NCI-H2081 (cell line): ENCODE measurements at places on chromosomes 5 and 9.
A peak's percentile ranks its signal among the peaks of the same experiment; 100 is the strongest.

- no peak for DNase-seq
Observed at GRCh38 chr9:69137311-69137710, 36.8 kb upstream of the TJP2 start.

DNA sequence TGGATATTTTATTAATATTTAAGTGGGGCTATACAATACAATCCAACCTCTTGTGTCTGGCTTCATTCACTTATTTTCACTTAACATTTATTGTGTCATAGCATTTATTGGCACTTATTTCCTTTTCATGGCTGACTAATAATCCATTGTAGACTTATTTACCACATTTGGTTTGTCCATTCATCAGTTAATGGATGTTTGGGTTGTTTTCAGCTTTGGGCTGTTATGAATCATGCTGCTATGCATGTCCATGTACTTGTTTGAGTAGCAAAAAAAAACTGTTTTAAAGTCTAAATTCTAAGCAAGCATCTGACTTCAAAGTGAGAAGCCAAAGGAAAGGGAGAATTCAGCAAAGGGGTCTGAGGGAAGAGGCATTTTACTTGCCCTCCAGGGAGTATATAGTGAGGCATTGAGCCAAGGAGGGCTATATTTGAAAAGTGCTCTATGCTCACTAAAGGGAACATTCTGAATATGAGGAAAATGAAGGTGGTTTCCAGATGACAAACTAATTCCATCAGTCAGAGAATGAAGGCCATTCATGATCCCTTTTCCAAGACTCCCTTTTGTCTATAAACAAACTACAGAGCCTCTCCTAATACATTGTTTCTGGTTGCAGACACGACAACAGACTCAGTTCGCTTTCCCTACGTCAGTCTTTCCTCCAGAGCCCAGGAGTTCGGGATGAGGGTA is 532.8 kb upstream of the KLF4 start:
- DNase-seq = no peak

DNA sequence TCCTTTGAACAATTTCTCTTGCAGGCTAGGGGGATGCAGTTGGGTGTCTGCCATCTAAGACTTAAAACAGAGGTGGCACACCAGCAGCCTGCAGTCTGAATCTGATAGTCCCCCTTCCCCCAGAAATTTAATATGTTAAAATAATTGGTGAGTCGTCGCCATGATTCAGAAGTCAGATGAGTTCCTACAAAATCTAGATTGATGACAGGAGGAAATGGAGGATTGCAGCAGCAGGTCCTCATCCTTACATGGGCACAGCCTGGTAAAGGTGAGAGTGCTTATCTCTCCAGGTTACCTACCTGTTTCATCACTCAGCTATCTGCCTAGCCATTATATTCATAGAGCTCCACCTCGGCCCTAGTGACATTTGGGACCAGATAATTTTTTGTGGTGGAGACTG is 112.3 kb downstream of the PCSK1 start:
- DNase-seq = no peak

GRCh38 chr5:5018578-5018970 is 121.6 kb upstream of the ADAMTS16 start:
- DNase-seq = no peak

DNA sequence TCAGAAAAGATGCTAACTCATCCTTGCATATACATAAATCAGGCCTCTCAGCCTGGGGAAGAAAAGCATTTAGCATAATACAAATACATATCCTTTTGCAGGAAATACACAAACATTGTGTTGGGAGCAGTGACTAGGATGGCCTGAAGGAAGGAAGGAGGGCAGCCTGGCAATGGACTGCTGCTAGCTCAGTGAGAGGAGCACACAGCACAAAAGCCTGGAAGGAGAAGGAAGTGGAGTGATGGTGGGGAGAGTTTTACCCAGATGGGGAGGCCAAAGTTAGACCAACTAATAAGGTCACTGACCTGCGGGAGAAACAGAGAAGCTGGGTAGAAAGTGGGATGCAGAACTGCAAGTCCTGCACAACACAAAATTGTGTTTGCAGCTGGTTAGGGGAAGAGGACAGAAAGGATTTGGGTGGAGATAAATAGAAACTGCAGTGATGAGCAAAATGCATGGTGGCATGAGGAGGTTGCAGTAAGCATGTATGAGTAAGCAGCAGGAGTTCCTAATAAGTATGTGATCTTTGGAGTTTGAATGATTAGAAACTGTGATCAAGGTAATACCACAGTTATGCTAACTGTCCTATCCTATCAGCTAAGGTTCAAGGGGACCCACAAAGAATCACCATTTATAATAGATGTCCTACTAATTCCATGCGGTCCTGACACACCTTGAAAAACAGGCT is 39.5 kb downstream of the SEMA6A start:
- DNase-seq = no peak

DNA sequence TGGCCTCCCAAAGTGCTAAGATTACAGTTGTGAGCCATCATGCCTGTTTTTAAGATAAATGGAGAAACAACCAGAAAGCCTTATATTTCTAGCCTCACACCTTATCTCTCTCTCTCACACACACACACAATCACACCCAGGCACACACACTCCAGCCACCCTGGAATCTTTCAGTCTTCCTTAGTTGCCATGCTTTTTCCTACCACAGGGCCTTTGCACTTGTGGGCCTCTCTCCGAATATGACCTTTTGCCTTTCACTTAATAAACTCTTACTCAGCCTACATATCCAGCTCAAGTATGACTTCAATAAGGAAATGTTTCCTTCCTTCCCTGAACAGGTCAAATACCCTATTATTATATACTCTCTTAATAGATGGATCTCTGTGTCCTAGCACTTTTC is 290.7 kb downstream of the NFIB start:
- no peak for DNase-seq

GRCh38 chr5:143707806-143708205 is 104.2 kb upstream of the HMHB1 start:
- DNase-seq = no peak

DNA sequence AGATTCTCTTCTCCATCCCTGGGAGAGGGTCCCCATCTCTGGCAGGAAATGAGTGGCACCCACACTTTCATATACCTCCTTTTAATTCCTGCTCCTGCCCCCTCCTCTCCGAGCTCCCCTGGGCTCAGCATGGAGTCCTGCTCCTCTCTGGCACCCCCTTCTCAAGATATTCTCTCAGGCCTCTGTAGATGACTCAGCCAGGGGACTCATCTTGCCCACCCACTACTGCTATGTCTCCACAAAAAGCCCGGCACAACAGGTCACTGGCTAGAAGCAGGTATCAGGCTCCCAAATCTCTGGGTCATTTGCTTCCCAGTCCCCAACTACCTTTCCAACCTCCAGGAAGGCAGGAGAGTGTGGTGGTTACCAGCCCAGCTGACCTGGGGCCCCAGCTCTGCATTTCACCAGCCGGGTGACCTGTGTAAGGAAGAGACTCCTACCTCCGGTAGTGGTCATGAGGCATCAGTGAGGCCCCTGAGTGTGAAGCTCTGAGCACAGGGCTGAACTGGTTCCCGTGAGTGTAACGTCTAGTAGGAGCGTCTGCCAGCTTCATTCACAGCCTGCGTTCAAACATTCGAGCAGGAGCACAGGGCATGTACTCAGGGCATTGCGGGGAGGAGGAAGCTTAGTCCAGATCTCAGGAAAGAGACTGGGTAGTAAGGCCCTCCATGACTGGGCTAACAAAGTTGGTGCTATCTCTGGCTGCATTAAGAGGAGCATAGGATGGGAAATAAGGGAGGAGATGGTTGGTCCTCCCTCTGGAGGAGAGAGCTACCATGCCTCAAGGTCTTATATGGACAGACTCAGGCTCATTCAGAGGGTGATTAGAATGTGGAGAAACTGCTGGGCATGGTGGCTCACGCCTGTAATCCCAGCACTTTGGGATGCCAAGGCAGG is 63.7 kb downstream of the LMX1B start:
- no peak for DNase-seq

DNA sequence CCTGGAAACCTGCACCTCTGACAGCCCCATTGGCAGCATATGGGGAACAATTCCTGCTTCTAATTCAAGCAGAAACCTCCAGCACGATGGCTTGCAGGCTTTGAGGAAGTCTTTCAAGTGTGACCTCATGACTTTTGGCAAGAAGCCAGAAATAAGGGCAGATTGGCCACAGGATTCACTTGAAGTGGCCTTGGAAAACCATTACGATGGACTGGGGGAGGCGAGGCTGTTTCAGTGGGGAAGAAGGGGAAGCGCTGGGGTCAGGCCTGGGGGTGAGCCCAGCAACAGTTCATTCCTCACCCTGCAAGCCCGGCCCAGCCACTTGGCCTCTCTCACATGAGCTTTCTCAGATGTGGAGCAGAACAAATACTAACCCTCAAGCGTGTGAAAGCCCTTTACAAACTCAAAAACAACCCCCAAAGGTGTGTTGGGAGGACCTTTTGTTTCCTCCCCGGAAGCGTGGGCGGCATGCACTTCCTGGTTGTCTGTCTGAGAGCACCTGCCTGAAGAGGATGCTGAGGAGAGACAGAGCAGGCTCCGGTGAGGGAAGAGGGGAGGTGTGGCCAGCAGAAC is 26.9 kb upstream of the EEIG1 start:
- DNase-seq = peak; percentile 14

DNA sequence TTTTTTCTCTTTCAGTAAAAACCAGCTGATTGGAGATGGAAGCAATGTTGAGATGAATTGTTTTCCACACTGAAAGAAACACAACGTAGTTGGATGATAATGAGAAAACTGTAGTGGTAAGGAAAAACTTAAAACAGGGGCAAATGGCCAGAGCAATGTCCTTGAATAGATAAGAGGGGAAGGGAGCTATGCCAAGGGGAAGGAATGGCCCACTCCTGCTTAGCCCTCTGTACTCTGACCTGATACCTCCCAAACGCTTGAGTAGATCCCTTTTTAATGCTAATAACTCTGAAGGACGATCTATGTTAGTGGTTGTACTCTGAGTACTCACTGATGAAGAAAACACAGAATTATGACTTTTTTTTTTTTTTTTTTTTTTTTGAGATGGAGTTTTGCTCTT is 114.7 kb upstream of the DAB2 start:
- no peak for DNase-seq

- DNase-seq = no peak
Observed at GRCh38 chr5:39726467-39726866, 301.7 kb upstream of the DAB2 start.

GRCh38 chr5:178440181-178440580 is 150.0 kb downstream of the COL23A1 start:
- DNase-seq = no peak

GRCh38 chr9:22103685-22104575 is 94.8 kb upstream of the CDKN2B start:
- DNase-seq = no peak

- DNase-seq = no peak
Observed at GRCh38 chr5:56512313-56512996, 279.3 kb upstream of the ANKRD55 start.

GRCh38 chr9:34999576-34999975 is 10.0 kb downstream of the DNAJB5 start:
- no peak for DNase-seq

- DNase-seq = no peak
Observed at GRCh38 chr5:172801179-172801671, 30.2 kb upstream of the DUSP1 start.

GRCh38 chr9:132828201-132828770 is 49.8 kb downstream of the AK8 start:
- DNase-seq = no peak

DNA sequence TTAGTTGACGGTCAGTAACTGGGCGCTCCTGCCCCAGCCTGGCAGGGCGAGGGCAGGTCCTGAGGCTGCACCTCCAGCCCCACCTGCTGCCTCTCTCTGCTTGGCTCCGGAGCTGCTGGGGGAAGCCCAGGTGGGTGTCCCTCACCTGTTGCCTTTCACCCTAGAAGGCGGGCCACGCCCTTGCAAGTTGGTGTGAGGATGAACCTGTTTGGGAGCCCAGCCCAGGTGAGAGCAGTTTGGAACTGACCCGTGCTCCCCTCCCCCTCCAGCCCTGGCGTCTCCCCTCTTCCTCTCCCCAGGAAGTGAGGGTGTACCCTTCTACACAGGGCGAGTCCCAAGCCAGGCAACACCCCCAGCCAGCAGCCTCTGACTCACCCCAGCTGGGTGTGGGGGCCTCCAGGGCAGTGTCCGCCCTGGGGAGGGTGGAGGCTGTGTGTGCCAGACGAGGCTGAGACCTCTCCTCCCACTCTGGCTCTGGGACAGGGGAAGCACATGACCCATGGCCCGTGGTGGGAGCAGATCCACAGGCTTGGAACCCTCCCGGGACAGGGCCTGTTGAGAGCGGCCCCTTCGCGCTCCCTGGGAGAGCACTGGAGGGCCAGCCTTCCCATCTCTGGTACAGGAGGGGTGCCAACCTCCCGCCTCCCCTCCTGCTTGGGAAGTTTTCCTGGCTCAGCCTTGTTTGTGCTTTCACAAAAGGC is 10.4 kb downstream of the LRRC8A start:
- DNase-seq = no peak
